Fibroblast of skin of scalp (primary cell): ENCODE measurements at places on chromosomes 6 and 20.

DNA sequence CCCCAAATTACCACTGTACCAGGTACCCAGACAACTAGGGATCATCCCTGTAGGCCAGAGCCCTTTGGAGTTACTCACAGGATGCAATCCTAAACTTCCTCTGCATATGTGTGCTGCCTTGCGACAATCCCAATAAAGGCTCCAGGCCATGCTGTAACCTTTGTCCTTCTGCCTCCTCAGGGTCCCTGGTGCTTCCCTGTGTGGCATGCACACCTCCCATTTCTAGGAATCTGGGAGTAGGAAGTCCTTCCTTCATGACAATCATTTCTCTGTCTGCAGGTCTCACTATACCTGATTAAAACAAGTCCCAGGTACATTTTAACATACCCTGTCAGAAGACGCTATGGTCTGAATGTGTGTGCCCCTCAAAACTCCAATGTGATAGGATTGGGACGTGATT, 37.0 kb upstream of the MCUR1 start:
- DNase-seq = no peak

DNA sequence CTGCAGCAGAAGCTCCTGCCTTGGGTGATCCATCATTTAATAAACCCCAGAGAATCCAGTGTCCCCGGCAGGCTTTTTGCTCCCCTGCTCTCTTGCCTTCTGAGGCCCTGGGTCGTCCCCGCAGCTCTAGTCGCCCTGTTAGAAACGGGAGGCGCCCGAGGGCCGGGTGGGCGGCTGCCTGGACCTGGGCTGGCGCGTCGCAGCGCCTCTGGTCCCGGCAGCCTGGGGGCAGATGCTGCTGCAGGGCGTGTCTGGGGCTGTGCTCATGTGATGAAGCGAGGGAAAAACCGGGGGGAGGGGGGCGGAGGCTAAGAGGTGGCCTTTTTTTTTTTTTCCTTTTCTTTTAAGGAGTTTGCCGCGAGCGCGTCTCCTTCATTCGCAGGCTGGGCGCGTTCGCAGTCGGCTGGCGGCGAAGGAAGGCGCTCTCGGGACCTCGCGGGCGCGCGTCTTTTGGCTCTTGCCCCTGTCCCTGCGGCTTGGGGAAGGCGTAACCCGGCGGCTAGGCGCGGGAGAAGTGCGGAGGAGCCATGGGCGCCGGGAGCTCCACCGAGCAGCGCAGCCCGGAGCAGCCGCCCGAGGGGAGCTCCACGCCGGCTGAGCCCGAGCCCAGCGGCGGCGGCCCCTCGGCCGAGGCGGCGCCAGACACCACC, 394 bp downstream of the AKAP12 start:
- DNase-seq = peak; percentile 91

- DNase-seq = no peak
Measured at GRCh38 chr6:41386594-41386993, 51.2 kb downstream of the NCR2 start.

DNA sequence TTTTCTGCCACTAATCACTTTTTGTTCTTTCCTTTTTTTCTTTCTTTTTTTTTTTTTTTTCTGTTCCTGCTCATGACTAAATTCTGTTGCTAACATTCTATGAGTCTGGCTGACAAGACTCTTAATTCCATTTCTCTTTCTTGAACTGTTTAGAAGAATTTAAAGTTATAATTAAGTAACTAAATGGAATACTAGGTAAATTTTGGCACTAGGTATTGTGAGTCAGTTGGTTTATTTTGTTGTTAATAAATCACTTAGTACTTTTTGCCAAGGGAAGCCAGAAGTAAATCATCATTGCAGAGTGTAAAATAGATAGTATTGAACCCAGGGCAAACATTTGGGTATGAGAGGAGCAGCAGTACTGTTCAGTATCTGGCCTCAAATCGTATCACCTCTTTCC, 42.0 kb upstream of the PRDM1 start:
- DNase-seq = no peak

- DNase-seq = peak; percentile 66
Measured at GRCh38 chr20:38221119-38221589, 39.4 kb downstream of the KIAA1755 start.

DNA sequence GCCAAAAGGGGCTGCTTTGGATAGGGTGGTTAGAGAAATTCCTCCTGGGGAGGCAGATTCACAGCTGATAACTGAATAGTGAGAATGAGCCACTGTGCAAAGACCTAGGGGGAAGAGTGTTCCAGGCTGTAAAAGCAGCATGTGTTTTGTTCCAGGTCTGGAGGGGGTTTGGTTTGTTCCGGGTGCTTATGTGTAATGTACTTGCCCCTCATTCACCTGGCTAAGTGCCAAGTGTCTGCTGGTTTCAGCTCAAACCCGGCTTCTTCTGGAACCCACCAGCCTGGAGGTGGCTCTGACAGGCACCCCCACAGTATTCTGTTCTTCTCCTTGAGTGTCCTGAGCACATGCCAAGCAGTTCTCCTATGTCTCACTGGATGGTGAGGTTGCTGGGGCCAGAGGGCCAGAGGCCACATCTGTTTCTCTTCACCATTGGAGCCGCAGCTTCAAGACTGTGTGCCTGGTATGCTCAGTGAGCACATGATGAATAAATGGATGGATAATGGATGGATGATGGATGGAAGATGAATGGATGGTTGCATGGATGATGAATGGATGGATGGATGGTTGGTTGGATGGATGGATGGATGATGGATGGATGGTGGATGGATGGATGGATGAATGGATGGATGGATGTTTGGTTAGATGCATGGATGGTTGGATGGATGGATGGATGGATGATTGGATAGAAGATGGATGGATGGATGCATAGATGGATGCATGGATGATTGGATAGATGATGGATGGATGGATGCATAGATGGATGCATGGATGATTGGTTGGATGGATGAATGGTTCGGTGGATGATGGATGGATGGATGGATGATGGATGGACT, 227.6 kb downstream of the BMP7 start:
- no peak for DNase-seq

DNA sequence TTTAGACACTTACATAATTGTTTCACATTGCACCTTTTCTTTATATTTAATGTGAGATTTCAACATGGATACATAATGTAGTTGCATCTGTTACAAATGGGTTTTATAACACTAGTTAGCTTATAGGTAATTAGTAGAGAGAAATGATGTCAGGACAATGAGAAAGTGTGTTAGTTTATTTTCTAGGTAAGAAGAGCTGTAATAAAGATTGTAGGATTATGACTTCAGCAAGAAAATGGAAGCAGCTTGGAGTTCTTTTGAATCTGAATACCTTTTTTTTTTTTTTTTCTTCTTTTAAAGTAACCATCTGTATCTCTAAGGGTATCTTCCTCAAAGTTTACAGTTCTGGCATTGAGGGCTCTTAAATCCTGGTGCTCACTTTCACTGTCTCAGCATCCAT, 35.3 kb downstream of the CD2AP start:
- DNase-seq = peak; percentile 4

- DNase-seq = no peak
Measured at GRCh38 chr20:63377951-63378381, 16.8 kb upstream of the CHRNA4 start.

DNA sequence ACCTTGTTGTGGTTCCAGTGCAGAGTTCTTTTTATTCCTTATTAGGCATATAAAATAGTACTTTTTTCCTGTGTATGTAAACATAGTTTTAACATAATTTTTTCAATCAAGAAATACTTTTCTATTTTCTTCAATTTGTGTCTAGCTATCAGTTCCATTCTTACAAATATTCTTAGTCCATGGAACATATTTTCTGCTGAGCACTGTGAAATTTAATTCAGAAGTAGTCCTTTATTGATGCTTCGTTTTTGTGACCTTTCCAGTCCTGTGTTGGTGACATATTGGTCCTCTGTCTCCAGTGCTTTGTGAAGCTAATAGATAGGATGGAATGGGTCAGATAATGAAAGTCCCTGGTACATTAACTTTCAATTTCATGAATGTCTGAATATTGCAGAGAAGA, 325.1 kb downstream of the SAMD5 start:
- DNase-seq = no peak
